ENCODE measurements at places on chromosomes 11 and 22.

- DNase-seq, result no peak
Measured at GRCh38 chr22:45587638-45588505, 83.8 kb upstream of the ATXN10 start.

DNA sequence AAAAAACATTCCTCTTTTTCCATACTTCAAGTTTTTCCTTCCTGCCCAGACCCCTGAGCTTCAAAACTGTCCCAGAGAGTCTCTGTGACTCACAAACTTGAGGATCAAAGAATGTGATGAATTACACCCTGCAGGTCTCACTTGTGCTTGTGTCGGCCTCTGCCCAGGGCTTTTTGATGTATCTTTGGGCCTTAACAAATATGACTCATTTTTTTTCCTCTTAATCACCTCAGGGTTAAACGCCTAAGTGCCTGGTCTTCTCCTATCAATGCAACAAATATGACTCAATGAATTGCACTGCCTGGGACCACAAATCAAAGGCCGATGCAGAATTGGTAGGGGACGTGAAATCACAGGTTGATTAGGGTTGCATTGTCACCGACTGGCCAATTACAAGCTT, 267.7 kb downstream of the LARGE1 start:
- DNase-seq, result no peak

DNA sequence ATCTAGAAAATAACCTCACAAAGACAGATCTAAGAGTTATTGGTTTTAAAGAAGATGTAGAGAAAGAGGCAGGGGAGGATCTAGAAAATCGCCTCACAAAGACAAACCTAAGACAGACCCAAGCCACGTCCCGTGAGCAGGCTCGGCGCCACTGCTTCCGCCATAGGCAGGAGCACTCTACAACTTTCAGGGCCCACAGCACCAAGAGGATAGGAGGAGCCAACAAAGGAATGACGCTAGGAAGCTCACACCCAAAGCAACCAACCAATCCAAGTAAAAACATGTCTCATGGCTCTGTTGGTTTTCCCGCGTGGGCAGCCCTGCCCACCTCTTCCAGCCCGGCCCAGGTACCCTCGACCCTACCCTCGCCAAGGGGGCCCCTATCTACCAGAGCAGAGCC, 4167.4 kb upstream of the OR11H1 start:
- no peak for DNase-seq

DNA sequence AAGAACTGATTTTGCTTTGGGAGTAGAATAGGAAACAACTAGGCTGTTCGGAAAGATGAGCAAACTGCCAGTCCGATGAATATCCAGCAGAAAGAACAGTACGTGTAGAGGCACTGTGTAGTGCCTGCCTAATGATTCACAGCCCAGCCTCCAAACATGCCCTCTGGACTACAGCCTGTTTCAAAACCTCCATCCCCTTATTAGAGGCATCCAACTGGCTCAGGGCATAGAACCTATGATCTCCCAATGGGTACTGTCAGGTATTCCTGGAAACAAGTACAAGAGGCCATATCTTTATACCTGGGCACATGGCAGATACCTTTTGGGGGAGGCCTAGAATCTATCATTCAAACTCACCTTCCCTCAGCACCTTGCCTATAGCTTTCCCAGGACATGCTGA, 4.9 kb downstream of the RRP8 start:
- no peak for DNase-seq

DNA sequence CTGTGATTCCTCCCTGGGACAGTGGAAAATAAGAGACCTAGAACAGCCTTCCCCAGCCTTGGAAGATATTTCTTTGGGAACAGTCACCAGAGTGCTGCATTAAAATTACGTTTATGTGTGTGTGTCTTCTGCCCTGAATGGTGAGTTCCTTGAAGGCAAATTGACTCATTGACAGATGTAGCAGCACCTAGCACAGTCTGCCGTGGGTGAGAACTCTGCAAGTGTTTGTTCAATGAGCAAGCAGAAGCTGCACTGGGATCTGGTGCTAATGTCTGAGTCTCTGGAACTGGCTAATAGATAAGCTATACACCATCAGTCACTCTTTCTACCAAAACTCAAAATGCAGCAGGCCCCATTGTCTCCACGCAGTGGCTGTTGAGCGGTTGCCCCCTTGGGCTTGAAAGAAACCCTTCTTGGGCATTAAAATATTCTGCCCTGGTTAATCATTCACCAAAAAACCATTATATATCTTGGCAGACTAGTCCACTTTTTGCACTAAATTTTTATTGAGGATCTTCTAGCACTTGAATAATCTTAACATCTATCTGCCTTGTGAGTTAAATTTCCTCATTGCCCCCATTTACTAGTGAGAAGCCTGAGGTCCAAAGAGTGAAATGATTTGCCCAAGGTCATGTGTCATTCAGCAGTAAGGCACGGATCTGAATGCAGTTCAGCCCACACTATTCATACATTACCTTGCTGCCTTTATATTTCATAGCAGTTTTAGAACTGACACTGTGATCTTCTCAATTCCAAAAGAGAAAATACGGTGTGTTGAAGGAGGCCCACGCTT, 87.8 kb upstream of the GALNT18 start:
- DNase-seq, result no peak

DNA sequence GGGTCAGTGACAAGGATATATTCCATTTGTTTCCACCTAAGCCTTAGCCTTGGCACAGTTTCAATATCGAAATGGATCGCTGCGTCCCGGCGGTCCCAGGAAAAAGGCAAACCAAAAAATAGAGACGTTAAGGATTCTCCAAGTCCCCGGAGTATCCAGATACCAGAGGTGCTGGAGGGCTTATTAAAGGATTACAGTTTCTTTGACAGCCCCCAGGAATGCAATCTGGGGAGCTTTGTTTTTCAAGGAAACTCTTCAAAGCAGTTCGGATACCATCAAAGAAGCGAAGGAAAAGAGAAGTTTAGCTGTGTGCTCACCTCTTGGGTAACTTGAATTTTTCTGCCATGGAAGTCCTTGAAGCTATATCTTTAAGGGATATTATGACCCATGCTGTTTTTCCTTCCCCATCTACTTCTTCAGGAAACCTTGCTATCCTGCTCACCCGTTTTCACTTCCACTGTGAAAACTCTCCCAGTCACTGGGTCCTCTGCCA, 600 bp upstream of the GPR83 start:
- no peak for DNase-seq

- no peak for DNase-seq
Measured at GRCh38 chr11:95716266-95716665, 73.3 kb downstream of the FAM76B start.

DNA sequence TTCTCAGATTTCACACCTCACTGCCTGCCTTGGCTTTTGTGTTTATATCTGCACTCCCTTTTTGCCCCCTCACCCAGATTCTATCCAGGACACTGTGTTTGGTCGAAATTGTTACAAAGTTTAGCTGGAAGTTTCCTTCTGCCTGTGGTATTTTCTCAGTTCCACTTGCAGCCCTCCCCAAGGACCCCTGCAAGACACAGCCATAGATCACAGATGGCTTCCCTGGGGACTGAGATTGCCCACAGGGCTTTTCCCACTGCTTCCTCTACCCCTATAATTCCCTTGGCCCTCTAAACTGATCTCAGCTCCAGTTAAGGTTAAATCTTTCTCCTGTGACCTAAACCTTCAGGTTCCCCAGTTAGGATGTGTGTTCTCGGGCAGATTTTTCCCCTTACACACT, 146.1 kb upstream of the C11orf87 start:
- no peak for DNase-seq

DNA sequence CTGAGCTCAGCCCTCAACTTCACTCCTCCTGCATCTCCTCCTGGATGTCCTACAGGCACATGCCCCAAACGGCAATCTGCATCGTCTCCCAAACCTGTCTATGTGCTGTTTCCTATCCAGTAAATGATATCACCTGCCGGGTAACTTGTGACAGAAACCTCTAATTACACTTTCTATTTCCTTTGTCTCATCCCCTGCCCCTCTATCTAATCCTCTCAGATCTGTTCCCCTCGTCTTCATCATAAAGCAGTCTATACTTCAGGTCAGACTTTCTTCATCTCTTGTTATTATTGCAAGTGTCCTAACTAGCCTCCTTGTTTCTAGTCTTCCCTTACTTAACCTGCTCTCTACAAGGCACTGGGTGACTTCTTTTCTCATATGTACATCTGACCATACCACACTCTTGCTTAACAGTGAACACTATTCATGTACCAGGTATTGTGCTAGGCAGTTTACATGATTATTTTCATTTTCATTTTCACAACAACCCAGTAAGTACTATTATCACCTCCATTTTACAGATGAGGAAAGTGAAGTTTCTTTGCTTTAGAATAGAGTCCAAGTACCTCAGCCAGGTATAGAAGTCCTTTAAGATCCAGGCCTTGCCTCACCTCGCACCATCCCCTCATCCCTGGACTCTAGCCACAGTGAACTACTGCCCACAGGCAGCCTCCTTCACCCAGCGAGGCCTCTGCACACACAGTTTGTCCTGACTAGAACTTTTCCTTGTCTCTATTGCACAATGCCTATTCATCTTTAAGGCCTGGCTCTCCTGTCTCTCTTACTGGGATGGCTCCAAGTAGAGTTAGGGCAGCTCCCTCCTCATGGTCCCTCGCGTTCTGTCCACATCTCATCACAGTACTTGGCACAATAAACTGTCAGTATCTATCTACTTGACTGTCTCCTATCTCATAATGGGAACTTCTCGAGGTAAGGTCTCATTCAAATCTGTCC, 22.1 kb upstream of the UCP3 start:
- no peak for DNase-seq

DNA sequence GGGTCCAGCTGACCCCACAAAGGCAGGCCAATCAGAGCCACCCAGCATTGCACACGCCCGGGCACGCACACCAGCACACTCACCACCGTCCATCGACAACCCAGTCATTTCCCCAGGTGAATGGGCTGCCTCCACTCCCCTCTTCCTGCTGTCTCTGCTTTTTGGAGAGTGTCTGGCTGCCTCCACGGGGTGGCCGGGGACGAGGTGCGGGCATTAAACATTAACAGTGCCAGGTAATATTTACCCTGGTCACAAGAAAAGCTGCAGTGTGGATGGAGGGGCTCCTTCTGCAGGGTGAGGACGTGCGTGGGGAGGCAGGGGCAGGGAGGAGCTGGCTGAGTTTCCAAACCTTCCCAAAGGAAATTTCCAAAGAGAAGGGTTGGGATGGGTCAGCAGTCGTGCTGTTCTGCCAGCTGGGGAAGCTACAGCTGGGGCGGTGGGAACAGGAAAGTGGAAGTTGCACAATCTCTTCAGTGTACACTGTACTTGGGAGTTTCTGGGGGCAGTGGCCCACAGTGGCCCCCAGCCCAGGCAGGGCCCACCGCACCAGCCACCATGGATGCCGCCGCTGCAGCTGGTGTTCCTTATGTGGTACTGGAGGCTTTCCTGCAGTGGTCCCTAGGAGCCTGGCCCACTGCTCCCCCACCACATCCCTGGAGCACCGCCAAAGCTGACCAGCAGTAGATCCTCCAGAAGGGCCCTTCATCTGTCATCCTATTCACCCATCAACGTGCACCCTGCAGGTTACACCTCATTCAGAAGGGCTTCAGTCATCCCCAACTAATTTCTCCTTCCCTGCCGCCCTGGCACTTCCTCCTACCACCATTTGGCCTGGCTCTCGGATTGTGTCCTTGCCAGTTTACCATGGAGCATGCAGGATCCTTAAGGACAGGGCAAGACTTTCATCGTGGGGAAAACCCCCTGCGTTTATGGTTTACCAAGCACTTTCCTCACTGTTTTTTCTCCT, at the start of gene FXYD2:
Gene FXYD2 (minus strand): TSS at position 174 of the 967 bp plus-strand sequence. CDS start 66 bp downstream, at position 108.
- DNase-seq, result no peak

GRCh38 chr22:36048911-36049677, 20.5 kb upstream of the RBFOX2 start:
- DNase-seq, result no peak

DNA sequence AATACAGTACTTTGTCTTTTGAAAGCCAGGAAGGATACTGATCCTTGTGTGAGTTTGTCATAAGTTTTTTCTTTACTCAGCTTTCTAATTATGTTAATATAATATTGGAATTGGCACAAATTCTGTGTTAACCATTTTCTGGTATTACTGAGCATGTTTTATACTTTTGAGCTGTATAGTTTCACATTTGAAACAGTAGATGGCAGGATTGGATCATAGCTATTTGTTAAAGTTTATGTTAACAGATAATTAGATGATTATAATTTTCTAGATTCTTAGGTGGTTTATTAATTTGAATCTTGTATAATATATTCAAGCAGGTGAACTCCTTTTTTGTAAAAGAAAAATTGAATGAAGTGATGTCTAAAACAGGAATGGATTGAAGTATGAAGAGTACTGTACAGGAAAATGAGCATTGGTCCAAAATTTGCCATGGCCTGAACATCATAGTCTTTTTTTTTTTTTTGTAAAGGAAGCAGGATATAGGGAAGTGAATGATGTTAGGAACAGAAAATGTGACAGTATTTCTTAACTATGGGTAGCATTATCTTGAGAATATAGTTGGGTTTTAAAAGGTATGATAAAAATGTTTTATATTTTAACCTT, 102.0 kb downstream of the CYP2R1 start:
- no peak for DNase-seq

GRCh38 chr22:25698461-25698860, 43.5 kb upstream of the MYO18B start:
- DNase-seq, result no peak

DNA sequence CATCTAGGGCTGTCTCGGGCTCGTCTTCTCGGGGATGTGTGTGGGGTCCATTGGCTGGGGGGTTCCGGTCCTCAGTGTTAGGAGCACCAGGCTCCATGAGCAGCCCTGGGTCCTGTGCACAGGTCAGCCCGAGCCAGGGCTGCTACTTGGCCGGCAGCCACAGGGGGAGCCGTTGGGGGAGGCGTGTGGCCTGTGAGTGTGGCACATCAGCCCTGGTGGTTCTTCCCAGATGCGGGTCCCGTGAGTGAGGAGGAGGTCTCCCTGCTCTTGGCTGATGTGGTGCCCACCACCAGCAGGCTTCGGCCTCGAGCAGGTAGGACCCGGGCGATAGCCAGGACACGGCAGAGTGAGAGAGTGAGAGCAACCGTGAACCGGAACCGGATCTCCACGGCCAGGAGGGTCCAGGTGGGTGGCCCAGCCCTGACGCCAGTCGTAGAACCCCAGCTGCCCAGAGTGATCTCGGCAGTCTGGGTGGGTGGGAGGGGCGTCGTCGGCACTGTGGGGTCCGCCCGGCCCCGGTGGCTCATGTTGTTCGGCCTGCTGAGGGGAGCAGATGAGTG, 18.5 kb downstream of the IRF7 start:
- no peak for DNase-seq

- no peak for DNase-seq
Measured at GRCh38 chr22:36246718-36247117, 6.2 kb upstream of the APOL1 start.

- DNase-seq, result no peak
Measured at GRCh38 chr11:110086892-110087309, 6.3 kb upstream of the ZC3H12C start.

- no peak for DNase-seq
Measured at GRCh38 chr22:43571181-43571580, 159.4 kb downstream of the MPPED1 start.

GRCh38 chr11:65262381-65262680, 569 bp downstream of the POLA2 start:
- no peak for DNase-seq

- no peak for DNase-seq
Measured at GRCh38 chr11:15727520-15727914, 612.8 kb downstream of the INSC start.

GRCh38 chr11:12885717-12886239, 123.3 kb upstream of the RASSF10 start:
- DNase-seq, result no peak

Measured in iPS DF 6.9 (cell line).